PC-9 (cell line): ENCODE measurements at places on chromosomes 6 and 20. TPM values are rescaled to one million over a fixed set of nuclear protein-coding genes. Genes with fewer than 3 reads are reported as not detected.

The KIF6 gene
- total RNA-seq, result not detected in 2 replicates

The C6orf141 gene
- total RNA-seq, result 12.3 and 21.9 TPM in 2 replicates

The RIPOR3 gene
- 4.1 and 6.3 TPM in 2 replicates for total RNA-seq

DNA sequence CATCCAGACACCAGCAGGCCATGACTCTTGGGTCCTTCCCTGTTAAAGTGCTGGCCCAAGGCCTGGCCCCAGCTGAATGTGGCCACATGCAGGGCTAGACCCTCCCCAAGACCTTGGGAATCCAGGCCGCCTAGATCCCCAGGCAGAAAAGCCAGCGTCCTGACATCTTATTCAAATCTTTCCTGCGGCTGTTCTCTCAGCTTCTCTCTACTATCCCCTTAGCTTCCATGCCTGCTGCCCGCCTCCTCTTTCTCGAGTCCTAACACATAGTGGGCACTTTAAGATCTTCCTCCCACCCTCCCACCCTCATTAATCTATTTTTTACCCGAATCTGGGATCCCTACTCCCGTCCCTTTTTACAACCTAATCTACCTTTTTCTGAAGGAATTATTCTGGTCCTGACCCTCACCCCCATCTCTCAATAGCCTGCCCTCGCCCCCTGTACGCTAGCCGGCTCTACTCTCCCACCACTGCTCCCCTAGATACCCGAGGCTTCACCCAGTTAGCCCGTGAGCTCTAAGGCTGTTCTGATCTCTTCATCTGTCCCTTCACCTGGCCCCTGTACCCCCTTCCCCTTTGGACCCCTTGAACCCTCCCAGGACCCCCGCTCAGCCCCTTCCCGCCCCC is at the start of gene CCHCR1:
Gene CCHCR1, minus strand, starts transcription at position 290 of the 627 bp plus-strand sequence. Its CDS starts 202 bp downstream, at position 88.
- no peak within 1 kb of the TSS for H3K27ac ChIP-seq
- no peaks in the 10 kb centered on the region for H3K36me3 ChIP-seq
- no peaks in the 10 kb centered on the region for H3K27me3 ChIP-seq
- H3K4me3 ChIP-seq, result peak within 1 kb of the TSS; percentile 89

DNA sequence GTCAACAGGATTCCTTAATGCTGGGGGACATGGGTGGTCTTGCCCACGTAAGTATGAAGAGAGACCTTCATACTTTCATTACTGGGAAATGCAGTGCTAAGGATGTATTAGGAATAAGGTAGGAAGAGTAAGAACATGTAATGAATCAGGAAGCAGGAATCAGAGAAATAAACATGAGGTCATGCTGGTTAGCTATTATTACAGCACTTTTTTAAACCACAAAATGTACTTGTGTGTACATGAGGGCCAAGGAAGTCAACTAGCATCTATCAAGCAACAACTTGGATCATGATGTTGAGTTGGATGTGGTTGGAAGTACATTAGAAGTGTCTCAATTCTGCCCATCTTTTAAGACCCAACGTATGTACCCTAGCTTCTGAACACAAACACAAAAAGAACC is 63.5 kb upstream of the E2F3 start:
- H3K36me3 ChIP-seq, result no peaks in the 10 kb centered on the region
- no peak for DNase-seq
- no peaks in the 10 kb centered on the region for H3K4me1 ChIP-seq
